SK-N-SH (cell line): ENCODE measurements at places on chromosomes 6 and 20.
A peak's percentile ranks its signal among the peaks of the same experiment; 100 is the strongest.

DNA sequence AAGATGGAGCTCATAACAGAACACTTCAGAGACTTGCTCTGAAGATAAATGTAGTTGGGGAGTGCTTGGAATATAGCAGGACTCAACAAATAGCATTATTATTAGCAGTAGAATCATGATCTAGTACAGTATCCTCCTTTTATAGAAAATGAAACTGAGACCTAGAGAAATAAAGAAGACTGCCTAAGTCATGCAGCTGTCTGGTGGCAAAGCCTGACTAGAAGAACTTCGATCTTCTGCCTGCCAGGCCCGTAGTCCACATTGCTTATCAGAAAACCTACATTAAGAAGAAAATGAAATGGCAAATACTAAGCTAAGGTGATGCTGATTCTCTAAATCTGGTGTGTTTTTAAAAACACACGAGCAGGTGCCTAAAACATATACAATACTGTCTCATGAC lies 46.4 kb upstream of the DST start:
- no peak for DNase-seq

DNA sequence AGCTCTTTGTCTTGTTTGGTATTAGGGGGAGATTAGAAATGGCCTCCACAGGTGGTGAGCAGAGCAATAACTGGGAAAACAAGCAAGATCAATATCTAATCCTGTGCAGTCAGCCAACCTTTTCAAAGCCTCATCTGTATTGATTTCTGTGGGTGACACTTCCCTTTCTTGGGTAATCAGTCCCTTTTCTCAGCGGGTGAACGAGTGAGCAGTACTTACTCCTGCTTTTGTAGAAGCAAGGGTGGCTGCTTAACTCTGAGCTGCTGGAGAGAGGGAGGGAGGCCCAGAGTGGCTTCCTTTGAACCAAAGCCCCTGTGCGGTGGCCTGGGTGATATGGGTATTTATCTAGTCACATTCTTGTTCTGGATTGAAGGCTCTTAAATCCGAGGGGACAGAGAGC lies 254.8 kb upstream of the CHD6 start:
- no peak for DNase-seq

GRCh38 chr6:115969207-115969929 lies 91.3 kb downstream of the FRK start:
- no peak for DNase-seq

DNA sequence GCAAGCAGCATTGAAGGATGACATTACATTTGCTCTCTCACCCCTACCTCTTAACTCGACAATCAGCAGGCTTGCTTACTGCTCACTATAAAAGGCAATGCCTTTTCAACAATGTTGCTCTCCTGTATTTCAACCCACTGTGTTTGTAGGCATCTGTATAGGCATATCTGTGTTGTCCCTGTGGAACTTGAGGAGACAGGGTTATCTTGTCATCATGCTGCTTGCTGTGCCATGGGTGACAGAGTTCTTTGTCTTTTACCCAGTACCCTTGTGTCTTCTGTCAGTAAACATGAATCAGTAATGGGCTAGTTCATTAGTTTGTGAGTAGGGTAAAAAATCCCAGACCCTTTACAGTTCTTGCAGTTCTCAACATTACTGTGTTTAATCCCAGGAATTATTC lies 25.2 kb downstream of the PHF3 start:
- DNase-seq: no peak

GRCh38 chr6:13371421-13372072 lies 43.2 kb upstream of the TBC1D7 start:
- DNase-seq: peak; percentile 43

DNA sequence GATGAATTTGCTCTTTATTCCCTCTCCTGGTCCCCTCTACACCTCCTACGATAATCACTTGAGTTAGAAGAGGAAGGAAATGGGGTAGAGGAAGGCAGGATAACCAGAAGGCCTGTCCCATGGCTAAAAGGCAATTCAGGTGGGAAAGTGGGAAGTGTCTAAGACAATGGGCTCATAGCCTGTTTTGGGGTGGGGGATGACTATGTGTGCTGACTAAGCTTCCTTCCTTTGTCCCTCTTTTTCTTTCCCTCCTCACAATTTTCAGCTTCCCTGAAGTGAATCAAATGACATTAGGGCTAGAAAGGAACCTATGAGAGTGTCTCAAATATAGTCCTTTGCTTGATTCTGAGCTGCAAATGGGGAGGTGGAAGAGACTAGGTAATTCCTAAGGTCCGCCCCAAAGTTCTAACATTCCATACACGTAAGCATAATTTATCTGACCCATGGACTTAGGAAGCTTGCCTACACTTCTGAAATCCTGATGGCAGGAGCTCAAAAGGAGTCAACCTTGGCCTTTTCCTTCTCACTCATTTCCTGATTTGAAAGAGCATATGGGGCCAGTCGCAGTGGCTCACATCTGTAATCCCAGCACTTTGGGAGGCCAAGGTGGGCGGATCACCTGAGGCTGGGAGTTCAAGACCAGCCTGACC lies 24.3 kb downstream of the EDEM2 start:
- DNase-seq: no peak

DNA sequence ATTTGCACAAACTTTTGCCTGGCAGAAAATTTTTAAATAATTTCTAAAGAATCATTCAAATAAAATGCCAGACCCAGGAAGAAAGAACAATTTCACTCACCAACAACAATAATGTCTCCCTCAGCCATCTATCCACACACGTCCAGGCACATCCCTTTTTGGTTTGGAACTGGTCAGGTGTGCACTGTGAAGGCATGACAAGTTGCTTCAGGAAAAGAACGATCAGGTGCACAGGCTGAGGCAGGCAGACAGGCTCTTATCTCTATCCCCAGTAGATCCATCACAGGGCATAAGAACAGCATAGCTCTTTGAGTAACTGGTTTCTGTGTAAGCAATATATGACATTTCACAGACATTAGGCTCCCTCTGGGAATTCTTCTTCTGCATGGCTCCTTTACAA lies 18.1 kb upstream of the NXT1 start:
- DNase-seq: no peak

GRCh38 chr6:144259986-144260385 lies 25.1 kb upstream of the UTRN start:
- no peak for DNase-seq

DNA sequence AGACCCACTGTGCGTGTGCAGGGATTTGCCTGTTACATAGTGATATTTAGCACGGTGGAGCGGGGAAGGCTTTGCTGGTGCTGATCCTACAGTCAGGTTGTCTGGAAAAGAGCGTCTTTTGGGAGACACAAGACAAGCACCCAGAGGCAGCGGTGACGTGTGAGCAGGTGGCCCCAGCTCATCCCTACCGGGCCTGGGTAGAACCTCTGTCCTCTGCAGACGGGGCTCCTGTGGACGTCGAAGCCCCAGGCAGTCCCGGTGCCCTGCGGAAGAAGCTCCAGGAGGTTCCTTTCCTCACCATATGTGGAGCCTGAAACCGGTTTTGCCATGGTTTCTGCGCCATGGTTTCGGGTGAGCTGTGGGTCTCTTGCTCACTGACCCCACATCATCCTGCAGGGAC lies 68.9 kb upstream of the AFDN start:
- no peak for DNase-seq

DNA sequence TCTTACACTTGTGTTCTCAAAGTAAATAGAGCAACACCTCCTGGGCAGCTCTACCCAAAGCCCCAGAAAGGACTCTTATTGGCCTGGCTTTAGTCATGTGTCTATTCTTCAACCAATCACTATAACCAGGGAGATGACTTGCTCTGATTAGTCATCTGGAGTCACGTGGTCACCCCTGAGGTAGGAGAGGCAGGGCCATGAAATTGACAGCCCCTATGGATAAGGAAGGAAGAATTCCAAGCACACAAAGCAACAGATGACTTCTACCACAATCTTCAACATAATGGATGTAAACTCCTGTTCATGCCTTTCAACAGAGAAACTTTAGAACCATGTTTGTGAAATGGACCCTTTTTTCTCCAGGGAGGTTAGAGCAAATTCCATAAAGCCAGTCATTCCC lies 24.6 kb upstream of the EYA2 start:
- DNase-seq: no peak

- no peak for DNase-seq
Observed at GRCh38 chr6:5246141-5247097, 14.3 kb downstream of the LYRM4 start.

GRCh38 chr6:9233686-9234085 lies 798.3 kb upstream of the SLC35B3 start:
- DNase-seq: no peak
